ENCODE measurements at places on chromosomes 3 and 15.

DNA sequence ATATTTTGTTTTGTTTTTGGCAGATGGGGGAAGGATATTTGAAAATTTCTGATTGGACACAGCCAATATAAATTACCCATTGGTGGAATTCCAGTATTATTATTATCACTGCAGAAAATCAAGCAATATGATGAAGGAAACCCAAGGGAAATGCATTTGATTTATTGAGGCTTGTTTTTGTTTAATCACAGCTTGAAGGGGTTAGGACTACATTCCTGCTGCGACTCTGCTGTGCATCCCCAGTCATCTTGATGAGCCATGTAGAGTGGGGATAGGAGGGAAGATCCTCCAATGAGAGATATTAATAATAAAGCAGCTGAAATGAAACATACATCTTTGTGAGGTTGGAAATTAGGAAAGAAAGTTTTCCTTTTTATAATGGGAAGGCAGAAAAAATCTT is 208.6 kb downstream of the GAP43 start:
- DNase-seq, result no peak

DNA sequence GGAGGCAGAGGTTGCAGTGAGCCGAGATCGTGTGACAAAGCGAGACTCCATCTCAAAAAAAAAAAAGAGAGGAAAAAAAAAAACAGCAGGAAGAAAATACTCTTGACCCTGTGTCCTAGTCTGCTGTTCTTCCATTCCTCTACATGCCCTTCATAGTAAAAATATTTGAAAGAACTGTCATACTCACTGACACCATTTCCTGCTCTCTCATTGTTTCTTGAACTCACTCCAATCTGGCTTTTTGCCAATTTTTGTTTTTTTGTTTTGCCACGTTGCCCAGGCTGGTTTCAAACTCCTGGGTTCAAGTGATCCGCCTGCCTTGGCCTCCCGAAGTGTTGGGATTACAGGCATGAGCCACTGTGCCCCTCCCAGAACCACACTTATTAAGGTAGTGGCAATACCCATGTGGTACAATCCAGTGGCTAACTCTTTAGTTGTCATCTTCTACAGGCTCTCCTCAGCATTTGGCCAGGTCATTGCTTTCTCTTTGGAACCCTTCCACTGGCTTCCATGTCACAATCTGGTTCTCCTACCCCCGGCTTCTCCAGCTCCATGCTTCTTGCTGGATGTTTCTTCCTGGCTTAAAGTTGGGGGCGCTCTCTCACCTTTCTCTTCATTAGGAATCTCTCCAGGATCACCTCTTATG is 238.2 kb upstream of the C2CD4B start:
- no peak for DNase-seq

DNA sequence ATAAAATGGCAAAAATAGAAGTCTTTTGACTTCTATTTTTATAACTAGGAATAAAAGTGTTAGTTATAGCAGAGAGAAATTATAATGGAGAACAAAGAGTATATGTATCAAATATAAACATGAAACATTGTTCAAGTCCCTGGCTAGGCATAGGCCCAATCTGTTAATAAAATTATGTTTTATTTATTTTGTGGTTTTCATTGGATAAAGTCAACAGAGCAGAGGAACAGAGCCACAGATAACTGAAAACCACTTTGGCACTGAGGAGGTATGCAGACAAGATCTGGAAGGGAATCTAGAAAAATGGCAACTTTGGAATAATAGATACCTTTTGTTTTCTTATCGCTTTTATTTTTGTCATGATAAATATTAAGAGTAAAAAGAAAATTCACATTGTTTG is 50.4 kb upstream of the ICE2 start:
- DNase-seq, result no peak

DNA sequence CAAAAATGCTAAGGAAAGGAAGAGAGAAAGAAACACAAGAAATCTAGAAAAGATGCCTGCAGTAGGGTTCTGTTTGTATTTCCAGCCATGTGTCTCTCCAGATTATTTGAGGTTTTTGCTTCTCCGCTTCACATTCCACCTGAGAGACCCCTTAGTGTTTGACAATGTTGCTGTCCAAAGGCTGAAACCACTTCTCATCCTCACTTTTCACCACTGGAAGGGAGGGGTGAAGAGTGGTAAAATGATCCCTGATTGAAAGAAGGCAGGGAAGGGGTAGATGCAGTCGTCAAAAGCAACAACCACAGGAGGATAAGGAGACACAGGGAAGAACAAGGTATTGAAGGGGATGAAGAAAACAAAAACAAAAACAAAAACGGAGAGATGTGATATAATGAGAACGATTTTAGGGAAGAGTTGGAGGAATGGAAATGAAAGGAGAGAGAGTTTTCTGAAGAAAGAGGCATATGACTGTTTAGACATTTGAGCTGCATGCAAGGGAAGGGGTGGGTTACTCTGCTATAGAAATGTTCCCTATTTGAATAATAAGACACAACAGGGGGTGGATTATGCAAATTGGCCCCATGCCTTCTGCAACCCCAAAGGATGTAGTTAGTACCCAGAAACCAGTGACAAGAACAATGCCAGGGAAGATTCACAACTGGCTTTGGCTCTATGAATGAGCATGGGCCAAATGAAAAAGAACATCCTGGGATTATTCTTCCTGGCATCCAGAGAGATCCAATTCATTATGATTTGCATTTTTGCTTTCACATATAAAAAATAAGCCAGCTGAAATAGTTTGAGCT is 235.9 kb downstream of the GAP43 start:
- no peak for DNase-seq

DNA sequence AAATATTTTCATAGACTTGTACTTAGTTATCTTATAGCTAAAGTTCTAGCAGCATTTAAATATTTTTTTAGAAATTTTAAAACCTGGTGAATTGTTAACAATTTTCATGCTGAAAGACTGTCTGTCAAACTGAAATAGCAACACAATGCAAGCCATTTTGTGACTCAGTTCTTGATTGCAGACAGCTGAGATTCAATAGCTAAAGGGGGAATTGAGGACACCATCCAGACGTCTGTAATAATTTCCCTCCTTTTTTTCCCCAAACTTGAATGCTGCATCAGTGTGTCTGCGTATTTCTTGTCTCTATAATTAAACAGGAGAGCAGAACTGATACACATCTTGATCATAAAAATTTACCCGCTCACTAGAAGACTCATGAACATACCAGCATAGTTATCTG is 468.3 kb downstream of the GBE1 start:
- DNase-seq, result no peak

- peak; percentile 40 for DNase-seq
Measured at GRCh38 chr15:58227706-58228543, 89.7 kb downstream of the AQP9 start.

- no peak for DNase-seq
Measured at GRCh38 chr15:80098341-80098740, 38.9 kb downstream of the ZFAND6 start.

- no peak for DNase-seq
Measured at GRCh38 chr15:23570486-23570885, 5.0 kb downstream of the MKRN3 start.

DNA sequence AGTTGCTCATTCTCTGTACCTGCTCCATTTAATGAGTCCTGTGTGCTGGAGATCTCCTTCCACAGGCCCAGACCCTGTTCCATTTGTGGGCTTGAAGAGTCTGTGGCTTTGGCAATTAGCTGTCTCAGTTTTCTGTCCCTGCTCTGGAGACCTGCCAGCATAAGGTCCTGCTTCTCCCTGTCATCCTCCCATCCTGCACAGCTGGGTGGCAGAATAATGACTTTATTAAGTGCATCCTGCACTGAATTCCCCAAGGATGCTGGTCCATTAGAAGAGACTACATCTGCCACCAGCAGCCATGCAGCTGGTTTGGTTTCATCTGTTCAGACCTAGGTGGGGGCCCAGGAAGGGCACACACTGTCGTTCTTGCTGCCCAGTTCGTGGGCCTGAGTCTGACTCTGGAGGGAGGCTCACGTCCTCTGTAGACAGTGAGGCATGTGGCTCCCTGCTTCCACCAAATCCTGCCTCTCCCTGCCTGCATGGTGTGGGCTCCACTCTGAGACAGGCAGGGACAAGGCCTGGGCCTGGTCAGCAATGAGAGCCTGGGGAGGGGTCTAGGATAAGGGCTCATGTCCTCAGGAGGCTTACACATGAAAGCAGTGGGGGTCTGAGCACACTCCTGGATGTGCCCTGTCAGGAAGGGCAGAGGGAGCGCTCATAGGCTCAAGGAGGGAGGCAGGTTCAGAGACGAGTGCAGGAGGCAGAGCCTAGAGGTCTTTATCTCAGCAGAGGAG is 78.4 kb upstream of the PRR23E start:
- no peak for DNase-seq

DNA sequence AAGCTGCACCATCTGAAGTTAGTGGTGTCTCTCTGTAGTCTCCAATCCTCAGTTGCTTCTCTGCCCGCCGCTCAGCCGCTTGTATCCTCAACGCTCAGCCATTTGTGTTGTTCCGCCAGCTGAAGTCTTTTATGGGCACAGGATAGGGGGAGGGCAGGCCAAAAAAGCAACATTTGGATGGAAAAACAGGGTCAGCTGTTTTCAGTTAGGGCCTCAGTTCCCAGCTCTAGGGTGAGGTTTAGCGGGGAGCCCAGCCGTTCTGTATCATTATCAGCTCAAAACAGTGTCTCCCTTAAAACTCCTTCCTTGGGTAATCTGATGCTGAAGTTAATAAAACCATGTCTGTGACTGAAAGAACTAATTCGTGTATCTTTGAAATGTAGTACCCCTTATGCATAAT is 329.5 kb upstream of the AZI2 start:
- no peak for DNase-seq

DNA sequence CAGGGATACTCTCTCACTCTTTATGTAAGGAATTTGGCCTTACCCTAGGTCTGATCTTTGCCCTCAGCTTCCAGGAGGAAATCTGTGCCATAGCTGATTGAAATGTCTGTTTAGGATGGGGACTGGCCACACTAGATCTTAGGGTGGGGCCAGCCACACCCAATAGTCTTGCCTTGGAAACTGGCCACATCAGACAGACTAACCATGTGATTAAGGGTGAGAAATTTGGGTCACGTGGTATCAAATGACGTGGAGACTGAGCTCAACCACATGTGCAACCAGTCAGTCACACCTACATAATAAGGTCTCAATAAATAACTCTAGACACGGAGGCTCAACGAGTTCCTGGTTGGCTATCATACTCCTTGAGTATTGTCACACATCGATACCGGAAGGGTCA is 113.5 kb downstream of the CNTN3 start:
- no peak for DNase-seq

DNA sequence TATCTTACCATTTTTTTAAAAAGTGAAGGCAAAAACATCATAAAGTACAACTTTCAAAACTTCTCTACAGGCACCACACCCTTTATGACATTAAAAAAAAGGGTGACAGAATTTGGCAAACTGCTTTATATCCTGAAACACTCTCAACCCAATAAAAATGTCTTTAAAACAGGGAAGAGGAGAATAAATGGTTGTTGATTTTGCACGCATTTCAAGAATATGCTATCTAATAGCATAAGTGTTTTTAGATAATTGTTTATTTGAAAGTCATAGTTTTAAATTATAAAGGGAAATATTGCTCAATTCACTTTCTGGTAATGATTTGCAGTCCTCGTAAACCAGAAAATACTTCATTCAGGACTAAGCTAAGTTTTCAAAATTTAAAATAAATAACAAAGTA is 1.7 kb upstream of the PCOLCE2 start:
- DNase-seq, result no peak

DNA sequence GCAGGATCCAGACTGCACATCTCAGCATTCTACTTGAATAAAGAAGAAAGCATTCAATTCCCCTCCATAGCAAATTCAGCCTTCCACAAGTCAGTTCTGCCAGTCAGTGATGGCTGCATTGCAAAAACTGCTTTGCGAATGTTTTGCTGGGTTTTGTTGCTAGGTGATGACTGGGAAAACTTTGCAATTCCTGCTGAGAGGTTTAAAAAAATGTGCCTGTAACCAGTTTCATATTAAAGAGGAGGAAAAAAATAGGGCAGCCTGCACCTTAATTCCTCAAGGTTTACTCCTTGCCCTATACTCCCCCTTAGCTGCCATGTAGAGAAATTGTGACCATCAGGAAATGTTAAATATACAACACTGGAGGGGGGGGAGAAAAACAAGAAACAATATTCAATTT is 225.6 kb upstream of the ATP11B start:
- no peak for DNase-seq

DNA sequence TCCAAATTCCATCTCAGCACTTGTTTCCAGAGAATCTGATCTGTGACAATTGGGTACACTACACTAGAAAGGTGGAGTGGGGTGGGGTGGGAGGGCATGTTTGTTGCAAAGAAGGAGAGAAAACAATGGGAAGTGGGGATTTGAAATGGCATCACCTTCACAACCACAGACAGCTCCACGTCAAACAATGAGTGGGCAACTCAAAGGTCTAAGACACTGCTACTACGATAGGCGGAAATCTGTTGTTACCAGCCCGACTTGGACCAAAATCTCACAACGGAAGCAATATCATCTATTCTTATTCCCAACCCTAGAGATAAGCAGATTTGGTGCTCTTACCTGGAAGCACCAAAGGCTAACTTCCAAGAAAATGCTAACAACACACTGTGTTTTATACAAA is 3.3 kb downstream of the CYP19A1 start:
- no peak for DNase-seq
